ENCODE measurements at places on chromosomes 7 and 10.

- no peak for DNase-seq
Observed at GRCh38 chr7:105269397-105269796, 119.3 kb downstream of the SRPK2 start.

GRCh38 chr7:158164101-158165095 is 423.2 kb downstream of the PTPRN2 start:
- DNase-seq, result no peak

- DNase-seq, result peak; percentile 62
Observed at GRCh38 chr10:3095373-3096139, 28.2 kb downstream of the PFKP start.

DNA sequence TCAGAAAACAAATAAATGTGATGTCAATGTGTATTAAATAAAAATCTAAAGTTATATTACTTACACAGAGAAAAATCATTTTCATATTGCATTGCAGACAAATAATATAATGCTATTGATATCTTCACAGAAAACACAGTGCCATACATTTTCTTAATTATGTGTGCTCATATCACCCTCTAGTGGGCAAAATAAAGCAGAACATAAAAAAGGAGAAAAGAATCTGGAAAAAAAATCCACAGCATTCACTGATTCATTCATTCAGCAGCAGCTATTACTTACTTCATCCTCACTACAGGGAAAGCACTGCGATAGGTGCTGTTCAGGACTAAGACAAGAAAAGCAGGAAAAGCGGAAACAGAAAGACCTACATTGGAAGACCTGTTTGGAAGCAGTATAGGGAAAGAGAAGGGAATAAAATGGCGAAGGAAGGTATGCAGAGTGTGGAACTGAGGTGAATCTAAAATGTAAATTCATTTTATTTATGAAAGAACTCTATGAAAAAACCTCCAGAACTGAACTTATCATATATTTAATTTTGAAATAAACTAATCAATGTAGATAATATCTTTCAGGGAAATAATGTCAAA is 73.2 kb downstream of the POT1 start:
- no peak for DNase-seq

GRCh38 chr10:69901628-69902505 is 100.2 kb downstream of the COL13A1 start:
- DNase-seq, result no peak
